ENCODE measurements at places on chromosomes 7 and 10. TPM values are rescaled to one million over a fixed set of nuclear protein-coding genes. Genes with fewer than 3 reads are reported as not detected.

FIS1 gene
- total RNA-seq = 204 TPM

SFRP5 gene
- total RNA-seq = 1.7 TPM

SPDYE8 gene
- total RNA-seq = not detected

SPDYE9 gene
- total RNA-seq = not detected

DNA sequence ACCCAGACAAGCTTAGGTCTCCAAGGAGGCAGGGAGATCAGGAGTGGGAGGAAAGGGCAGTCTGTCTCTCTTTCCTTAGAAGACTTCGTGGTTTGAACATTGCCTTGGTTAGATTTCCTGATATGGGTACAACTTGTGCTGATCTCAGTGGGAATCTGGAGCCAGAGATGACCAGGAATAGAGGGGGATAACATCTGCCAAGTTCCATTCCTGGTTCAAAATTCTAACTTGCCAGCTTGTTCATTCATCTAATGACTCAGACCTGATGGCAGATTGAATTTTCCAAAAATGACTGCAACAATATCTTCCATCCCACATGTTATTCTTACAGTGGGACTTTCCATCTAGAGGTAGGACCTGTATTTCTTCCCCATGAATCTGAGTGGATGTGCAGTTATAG, 394.3 kb upstream of the PODXL start:
- no peak overlapping the region for H3K4me3 ChIP-seq
- no peaks in the 10 kb centered on the region for H3K27me3 ChIP-seq
- H3K4me1 ChIP-seq = peaks cover 7% of the 10 kb centered on the region
- H3K27ac ChIP-seq = no peak overlapping the region
- DNase-seq = no peak
- H3K36me3 ChIP-seq = no peaks in the 10 kb centered on the region

- H3K27ac ChIP-seq = no peak overlapping the region
- H3K27me3 ChIP-seq = no peaks in the 10 kb centered on the region
- H3K4me1 ChIP-seq = no peaks in the 10 kb centered on the region
- no peak overlapping the region for H3K4me3 ChIP-seq
- no peaks in the 10 kb centered on the region for H3K36me3 ChIP-seq
Measured at GRCh38 chr7:25611196-25611595, 382.9 kb upstream of the NPVF start.

Measured in vagina (tissue), 2 donors.